ENCODE measurements at places on chromosomes 4 and X.

DNA sequence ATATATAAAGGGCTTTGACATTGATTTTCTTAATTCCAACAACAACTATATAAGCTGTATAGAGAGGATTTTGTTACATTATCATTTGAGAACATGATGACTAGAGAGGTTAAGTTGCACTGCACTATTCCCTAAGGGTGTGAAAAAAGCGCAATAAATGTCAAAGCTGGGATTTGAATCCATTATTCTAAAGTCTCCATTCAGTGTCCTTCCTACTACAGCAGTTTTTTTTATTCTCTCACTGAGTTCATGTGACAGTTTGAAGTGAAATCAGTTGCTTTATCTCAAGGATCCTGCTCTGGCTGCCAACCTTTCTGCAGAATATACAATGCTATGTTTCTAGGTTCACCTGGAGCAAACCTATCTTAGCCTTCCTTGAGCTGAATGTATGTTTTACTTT, 177.5 kb downstream of the ANKRD50 start:
- no peak overlapping the region for H3K4me3 ChIP-seq
- no peaks in the 10 kb centered on the region for H3K27me3 ChIP-seq
- no peak for DNase-seq
- no peak overlapping the region for H3K27ac ChIP-seq
- no peaks in the 10 kb centered on the region for H3K4me1 ChIP-seq
- no peaks in the 10 kb centered on the region for H3K36me3 ChIP-seq

DNA sequence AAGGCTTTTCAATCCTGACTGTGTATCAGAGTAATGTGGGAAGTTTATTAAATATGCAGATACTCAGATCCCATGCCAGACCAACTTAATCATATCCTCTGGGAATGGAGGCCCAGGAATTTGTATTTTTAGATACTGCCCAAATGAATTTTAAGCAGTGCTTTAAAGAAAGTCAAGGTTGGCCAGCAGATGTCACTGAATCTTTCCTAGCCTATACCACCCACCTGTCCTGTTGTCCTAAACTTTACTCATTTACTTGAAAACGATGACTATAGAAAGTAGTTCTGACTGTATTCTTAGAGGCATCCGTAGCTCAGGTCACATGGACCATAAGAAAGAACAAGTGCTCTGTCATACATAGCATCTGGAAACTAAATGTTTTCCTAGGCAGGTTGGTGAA, 79.9 kb downstream of the AMOT start:
- no peaks in the 10 kb centered on the region for H3K4me1 ChIP-seq
- no peaks in the 10 kb centered on the region for H3K27me3 ChIP-seq
- H3K27ac ChIP-seq = no peak overlapping the region
- no peaks in the 10 kb centered on the region for H3K36me3 ChIP-seq

- no peak overlapping the region for H3K27ac ChIP-seq
- peaks cover 31% of the 10 kb centered on the region for H3K27me3 ChIP-seq
Observed at GRCh38 chr4:40856840-40857362, 107.1 kb downstream of the NSUN7 start.

GRCh38 chr4:163858515-163858914, 364.0 kb downstream of the TMA16 start:
- no peaks in the 10 kb centered on the region for H3K36me3 ChIP-seq
- no peak overlapping the region for H3K4me3 ChIP-seq
- DNase-seq = no peak
- H3K27me3 ChIP-seq = no peaks in the 10 kb centered on the region
- H3K27ac ChIP-seq = no peak overlapping the region

- H3K36me3 ChIP-seq = peaks cover 94% of the 10 kb centered on the region
- H3K27ac ChIP-seq = no peak overlapping the region
- H3K27me3 ChIP-seq = no peaks in the 10 kb centered on the region
- DNase-seq = no peak
- no peaks in the 10 kb centered on the region for H3K4me1 ChIP-seq
Observed at GRCh38 chr4:82852751-82853285, 38.1 kb downstream of the SEC31A start.

GRCh38 chr4:131989576-131989975, 1159.5 kb upstream of the PCDH10 start:
- H3K4me3 ChIP-seq = no peak overlapping the region
- H3K27ac ChIP-seq = no peak overlapping the region
- no peaks in the 10 kb centered on the region for H3K4me1 ChIP-seq
- no peaks in the 10 kb centered on the region for H3K27me3 ChIP-seq
- H3K36me3 ChIP-seq = no peaks in the 10 kb centered on the region
- no peak for DNase-seq

DNA sequence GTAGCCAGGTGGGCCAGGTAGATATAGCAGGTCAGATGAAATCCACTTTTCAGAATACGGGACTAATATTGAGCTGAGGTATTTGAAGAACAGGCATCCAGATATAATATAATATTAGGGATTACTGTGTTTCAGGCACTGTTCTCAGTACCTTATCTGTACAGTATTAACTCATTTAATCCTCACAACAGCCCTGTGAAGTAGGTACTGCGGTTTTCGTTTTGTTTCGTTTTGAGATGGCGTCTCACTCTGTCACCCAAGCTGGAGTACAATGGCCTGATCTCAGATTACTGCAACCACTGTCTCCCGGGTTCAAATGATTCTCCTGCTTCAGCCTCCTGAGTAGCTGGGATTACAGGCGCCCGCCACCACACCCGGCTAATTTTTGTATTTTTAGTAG, 129.6 kb downstream of the IL1RAPL2 start:
- H3K36me3 ChIP-seq = no peaks in the 10 kb centered on the region
- H3K27me3 ChIP-seq = no peaks in the 10 kb centered on the region

DNA sequence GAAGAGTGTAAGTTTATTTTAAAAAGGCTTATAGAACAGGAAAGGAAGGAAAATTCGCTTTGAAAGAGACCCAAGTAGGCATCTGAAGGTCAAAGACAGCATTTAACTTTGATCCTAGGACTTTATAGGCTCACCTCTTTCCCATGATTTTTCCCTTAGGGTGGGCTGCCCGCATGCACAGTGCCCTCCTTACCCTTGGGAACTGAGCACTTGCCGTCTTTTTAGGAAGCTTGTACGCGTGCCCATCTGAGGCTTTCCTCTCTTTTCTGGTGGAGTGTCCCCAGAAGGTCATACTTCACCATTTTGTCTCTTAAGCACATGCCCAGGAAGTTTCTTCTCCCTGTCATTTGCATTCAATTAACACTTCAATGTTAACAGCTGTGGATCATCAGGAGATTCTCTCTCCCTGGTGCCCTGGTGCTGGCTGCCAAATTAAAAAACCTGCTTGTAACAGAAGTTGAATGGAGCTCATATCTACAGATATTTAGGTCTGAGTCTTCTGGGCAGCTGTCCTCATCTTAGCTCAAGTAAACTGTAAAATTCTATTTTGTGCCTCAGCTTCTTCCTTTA, 38.4 kb upstream of the IL9R start:
- H3K36me3 ChIP-seq = no peaks in the 10 kb centered on the region
- H3K27ac ChIP-seq = peak overlapping the region; percentile 74
- no peaks in the 10 kb centered on the region for H3K27me3 ChIP-seq

- no peaks in the 10 kb centered on the region for H3K36me3 ChIP-seq
- H3K4me1 ChIP-seq = no peaks in the 10 kb centered on the region
- no peak overlapping the region for H3K4me3 ChIP-seq
- no peaks in the 10 kb centered on the region for H3K27me3 ChIP-seq
Observed at GRCh38 chrX:31323658-31324057, 251.8 kb upstream of the FTHL17 start.

GRCh38 chr4:186621959-186622553, 66.7 kb upstream of the MTNR1A start:
- peaks cover 8% of the 10 kb centered on the region for H3K36me3 ChIP-seq
- no peak overlapping the region for H3K27ac ChIP-seq
- DNase-seq = no peak

DNA sequence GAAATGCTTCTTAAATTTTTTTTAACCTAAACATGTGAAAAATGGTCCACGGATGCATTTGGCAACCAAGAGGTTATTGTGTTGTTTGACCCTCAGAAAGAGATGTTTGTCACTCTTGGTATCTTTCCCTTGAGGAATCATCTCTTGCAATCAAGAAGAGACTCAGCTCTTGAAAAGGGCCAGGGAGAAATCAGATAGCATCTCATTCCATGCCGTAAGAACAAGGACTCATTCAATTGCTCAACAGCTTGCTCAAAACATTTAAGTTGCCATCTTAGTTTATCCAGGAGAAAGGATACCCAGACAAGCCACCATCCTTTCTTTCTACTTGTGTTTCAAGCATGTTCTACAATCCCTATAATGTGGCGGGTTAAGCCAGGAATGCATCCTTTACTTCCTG, 209.5 kb upstream of the LNX1 start:
- no peaks in the 10 kb centered on the region for H3K4me1 ChIP-seq
- no peaks in the 10 kb centered on the region for H3K36me3 ChIP-seq
- H3K27ac ChIP-seq = no peak overlapping the region
- no peak overlapping the region for H3K4me3 ChIP-seq

GRCh38 chr4:22745234-22745633, 52.5 kb downstream of the GBA3 start:
- H3K36me3 ChIP-seq = no peaks in the 10 kb centered on the region
- DNase-seq = no peak
- no peaks in the 10 kb centered on the region for H3K27me3 ChIP-seq
- no peak overlapping the region for H3K27ac ChIP-seq
- no peaks in the 10 kb centered on the region for H3K4me1 ChIP-seq

- no peaks in the 10 kb centered on the region for H3K36me3 ChIP-seq
- no peak overlapping the region for H3K4me3 ChIP-seq
- H3K27ac ChIP-seq = no peak overlapping the region
- no peaks in the 10 kb centered on the region for H3K4me1 ChIP-seq
Observed at GRCh38 chrX:6505960-6506359, 29.0 kb downstream of the VCX3A start.

- H3K4me1 ChIP-seq = no peaks in the 10 kb centered on the region
- no peaks in the 10 kb centered on the region for H3K36me3 ChIP-seq
- DNase-seq = no peak
- H3K27me3 ChIP-seq = no peaks in the 10 kb centered on the region
- no peak overlapping the region for H3K4me3 ChIP-seq
- H3K27ac ChIP-seq = no peak overlapping the region
Observed at GRCh38 chr4:47930971-47931804, 16.8 kb upstream of the NFXL1 start.

DNA sequence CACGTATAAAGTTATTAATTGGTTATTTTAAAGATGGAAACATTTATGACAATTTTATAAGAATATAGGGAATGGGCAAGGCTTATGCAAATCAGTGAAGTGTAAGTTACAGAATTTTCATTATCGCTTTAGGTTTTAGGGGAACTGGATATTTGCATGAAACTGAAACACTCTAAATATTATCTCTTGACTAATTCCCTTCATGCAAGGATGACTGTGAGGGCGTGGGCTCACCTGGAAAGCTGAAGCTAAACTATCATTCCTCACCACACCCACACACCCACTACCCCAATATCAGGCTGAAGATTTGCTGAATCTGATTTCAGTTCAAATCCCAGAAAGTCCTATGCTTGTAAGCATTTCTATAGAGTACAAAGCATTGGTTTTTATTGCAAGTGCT, 81.7 kb upstream of the ARHGAP24 start:
- H3K4me1 ChIP-seq = no peaks in the 10 kb centered on the region
- H3K4me3 ChIP-seq = no peak overlapping the region
- DNase-seq = no peak
- no peaks in the 10 kb centered on the region for H3K36me3 ChIP-seq
- H3K27me3 ChIP-seq = no peaks in the 10 kb centered on the region

DNA sequence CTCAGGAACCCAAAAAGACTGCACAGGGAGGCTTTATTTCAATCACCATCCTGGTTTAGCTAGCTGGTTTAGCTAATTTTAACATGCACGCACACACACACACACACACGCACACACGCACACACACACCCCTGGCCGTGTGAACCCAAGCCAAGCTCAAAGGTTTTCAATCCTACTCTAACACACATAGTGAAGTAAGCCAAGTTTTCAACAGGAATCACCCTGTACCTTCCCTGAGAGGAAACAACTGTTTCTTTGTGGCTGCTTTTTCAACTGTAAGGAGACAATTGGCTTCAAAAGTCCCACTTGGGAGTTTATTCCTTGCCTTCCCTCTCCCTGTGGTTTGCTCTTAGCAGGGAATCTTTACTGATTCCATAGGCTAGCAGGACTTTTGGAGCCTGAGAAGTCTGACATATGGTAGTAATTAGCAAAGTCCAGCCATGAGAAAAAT, 98.9 kb upstream of the BMP3 start:
- H3K4me1 ChIP-seq = no peaks in the 10 kb centered on the region
- H3K4me3 ChIP-seq = no peak overlapping the region
- no peak overlapping the region for H3K27ac ChIP-seq
- no peak for DNase-seq
- no peaks in the 10 kb centered on the region for H3K36me3 ChIP-seq

- H3K36me3 ChIP-seq = peaks cover 18% of the 10 kb centered on the region
- H3K4me3 ChIP-seq = peak overlapping the region; percentile 96
- no peaks in the 10 kb centered on the region for H3K27me3 ChIP-seq
- H3K27ac ChIP-seq = no peak overlapping the region
- H3K4me1 ChIP-seq = peaks cover 7% of the 10 kb centered on the region
Observed at GRCh38 chr4:140523370-140523856, 555 bp upstream of the ELMOD2 start.

DNA sequence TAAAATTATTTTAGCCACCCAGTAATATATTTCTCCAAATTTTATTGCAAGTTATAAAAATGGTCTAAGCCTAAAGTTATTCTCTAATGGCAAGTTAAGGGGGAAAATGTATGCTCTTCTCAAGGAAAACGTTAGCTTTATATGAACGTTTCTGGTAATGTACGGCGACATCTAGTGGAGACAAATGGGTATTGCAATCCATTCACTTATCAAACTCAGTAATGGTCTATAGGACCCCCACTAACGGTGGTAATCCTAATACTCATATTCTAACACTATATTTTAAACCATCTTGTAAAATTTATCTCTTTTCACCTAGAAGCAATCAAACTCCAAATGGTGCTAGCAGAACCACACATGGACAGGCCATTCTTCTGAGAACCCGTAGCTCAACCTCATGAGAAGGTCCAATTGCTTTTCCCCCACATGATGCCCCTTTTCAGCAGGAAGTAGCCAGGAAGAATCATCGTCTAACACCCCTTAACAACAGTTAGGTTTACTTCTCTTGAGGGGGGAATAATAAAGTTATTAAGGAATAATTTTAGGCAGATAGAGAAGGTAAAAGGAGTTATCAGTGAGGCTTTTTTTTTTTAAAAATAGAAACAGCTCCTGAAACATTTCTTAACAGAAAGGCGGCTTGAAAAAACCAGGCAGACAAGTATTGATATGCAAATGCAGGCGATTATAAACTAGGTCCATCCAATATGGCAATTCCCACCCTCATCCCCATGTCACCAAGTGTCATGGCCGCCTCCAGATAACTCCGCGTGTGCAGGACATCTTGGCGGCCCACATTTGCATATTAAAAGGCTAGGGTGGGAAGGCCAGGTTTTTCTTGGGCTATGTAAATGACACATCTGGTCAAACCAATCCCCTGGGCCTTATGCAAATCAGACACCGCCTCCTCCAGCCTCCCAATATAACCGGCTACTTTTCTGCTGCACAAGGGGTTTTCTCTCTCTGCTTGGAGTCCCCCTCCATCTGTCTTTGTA, 35.0 kb downstream of the NUDT11 start:
- no peak overlapping the region for H3K27ac ChIP-seq
- H3K4me1 ChIP-seq = no peaks in the 10 kb centered on the region
- H3K27me3 ChIP-seq = no peaks in the 10 kb centered on the region

- H3K4me1 ChIP-seq = no peaks in the 10 kb centered on the region
- no peak for DNase-seq
- no peaks in the 10 kb centered on the region for H3K27me3 ChIP-seq
- no peak overlapping the region for H3K27ac ChIP-seq
Observed at GRCh38 chr4:175813821-175814220, 1.8 kb upstream of the GPM6A start.
